Neural progenitor cell (in vitro differentiated cells): ENCODE measurements at places on chromosomes 16 and 17. TPM values are rescaled to one million over a fixed set of nuclear protein-coding genes. Genes with fewer than 3 reads are reported as not detected.

GRCh38 chr17:17445925-17446665 is 30.7 kb upstream of the MED9 start:
- no peak for DNase-seq

DNA sequence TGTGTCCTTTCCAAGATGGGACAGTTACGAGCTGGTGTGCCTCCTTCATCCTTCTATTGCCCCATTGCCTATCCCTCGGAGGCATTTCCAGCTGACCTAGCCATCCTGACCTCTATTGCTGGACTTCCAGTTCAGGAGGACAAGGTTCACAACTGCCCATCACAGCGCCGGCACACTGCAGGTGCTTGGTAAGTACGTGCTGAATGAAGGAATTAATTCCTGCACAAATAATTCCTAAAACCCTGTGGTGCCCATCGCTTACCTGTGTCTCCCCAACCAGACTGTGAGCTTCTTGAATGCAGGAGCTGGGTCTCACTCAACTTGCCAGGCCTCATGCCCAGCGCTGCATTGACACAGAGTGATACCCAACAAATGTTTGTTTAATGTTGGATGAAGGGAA is 13.0 kb downstream of the ALOX15B start:
- no peak for DNase-seq

- no peak for DNase-seq
These were observed 77.2 kb downstream of the KATNIP start for GRCh38 chr16:27627136-27627535.

- DNase-seq: no peak
These were observed 43.5 kb downstream of the NT5M start for GRCh38 chr17:17346428-17347233.

DNA sequence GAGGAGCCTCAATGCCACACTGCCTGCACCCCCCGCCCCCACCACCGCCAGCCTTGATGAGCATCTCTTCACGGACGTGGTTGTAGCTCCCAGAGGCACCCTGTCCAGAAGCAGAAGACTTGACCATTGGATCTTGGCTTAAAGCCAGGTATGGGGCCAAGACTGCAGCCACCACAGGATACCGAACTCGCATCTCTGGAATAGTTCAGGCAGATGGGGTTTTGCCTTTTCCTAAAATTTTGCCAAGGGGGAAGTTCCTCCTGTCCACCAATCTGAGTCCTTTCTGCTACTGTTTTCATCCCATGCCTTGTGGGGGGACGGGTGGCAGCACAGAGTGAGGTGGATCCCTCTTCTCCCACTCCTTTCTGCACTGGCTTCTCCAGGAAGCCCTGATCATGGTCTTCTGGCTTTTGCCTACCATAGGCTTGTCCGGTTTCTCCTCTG is 939 bp downstream of the CORO6 start:
- DNase-seq: no peak

- DNase-seq: no peak
These were observed 67.4 kb downstream of the RPA1 start for GRCh38 chr17:1897105-1897656.

- DNase-seq: peak; percentile 63
These were observed 15.7 kb upstream of the WFDC1 start for GRCh38 chr16:84278968-84279367.

DNA sequence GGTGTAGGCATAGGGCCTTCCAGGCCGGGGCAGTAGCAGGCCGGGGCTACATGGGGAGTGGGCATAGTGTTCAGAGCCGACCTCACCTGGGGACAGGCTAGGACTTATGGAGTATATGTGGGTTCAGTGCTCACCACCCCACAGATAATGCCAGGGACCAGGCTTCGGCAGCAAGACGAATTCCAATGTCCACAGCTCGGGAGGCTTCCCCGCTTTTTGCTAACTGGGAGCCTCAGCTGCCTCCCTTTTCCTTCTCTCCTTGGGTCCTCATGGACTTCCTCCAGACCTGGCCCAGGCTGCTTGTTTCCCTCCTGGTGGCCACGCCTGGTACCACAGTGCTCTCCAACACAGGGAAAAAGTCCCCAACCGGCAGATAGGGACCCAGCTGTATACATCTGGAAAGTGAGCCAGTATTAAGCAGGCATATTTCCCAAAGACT is 20.1 kb upstream of the SLC46A1 start:
- peak; percentile 54 for DNase-seq

GRCh38 chr17:60745544-60745943 is 67.9 kb downstream of the BCAS3 start:
- no peak for DNase-seq

GRCh38 chr17:73157521-73157890 is 7.3 kb upstream of the SSTR2 start:
- DNase-seq: peak; percentile 57

- peak; percentile 95 for DNase-seq
These were observed at the start of gene RNF157 for GRCh38 chr17:76240461-76241203. RNF157 (minus strand) TSS chr17:76240493; CDS start chr17:76240240, 253 bp downstream.

- DNase-seq: no peak
These were observed 10.6 kb upstream of the TFAP4 start for GRCh38 chr16:4283441-4283840.

Gene TACO1
- total RNA-seq: 15.4 and 18.3 TPM in 2 replicates

Gene NHLRC4
- 0.28 TPM in 1 of 2 replicates, not detected in the other for total RNA-seq

Gene PDPR
- 19.5 and 25.2 TPM in 2 replicates for total RNA-seq
